Esophagus mucosa (tissue), 1 donor: ENCODE measurements at places on chromosomes 1 and 21. TPM values are rescaled to one million over a fixed set of nuclear protein-coding genes. Genes with fewer than 3 reads are reported as not detected.

Gene SASS6
- 2.9 TPM for total RNA-seq

Gene CD58
- 19.8 TPM for total RNA-seq

Gene CATSPERE
- total RNA-seq = 0.64 TPM

Gene CRNN
- 1,110 TPM for total RNA-seq

Gene TTC22
- 113 TPM for total RNA-seq

Gene OR2L2
- not detected for total RNA-seq

GRCh38 chr1:228084325-228084724 is 1.8 kb downstream of the ARF1 start:
- peak; percentile 20 for ATAC-seq

GRCh38 chr1:86992861-86993260 is 78.4 kb downstream of the HS2ST1 start:
- ATAC-seq = no peak

- peak; percentile 67 for ATAC-seq
Observed at GRCh38 chr1:34794001-34794789, 1.4 kb downstream of the GJA4 start.

DNA sequence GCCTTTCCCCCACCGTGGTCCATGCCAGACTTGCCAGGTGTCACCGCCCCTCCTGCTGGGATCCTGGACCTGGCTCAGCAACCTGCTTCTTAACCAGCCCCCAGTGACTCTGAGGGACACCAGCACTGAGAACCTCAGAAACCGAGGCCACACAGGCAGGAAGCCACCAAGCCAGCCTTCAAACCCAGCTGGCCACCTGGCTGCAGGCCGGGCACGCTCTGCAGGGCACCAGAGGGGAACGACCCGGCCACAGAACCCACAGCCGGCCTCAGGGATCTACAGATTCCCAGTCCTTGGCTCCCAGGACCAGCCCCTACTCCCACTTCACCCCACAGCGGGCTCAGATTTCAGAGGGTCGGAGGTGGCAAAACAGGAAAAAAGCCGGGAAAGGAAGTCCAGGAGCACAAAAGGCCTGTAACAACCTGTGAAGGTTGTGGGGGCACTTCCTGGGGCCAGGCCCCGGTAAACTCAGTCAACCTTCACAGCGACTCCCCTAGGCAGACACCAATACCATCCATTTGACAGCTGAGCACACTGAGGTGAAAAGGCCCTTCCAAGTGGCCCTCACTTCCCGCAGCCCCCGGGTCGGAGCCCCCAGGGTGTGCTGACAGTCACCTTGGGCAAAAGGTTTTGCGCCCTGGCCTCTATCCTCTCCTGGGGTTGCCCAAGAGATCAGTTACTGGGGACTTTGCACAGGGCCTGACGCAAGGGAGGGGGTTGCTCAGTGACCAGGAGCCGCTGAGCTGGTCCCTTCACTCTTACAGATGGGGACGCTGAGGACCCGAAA is 14.1 kb downstream of the RUNX3 start:
- ATAC-seq = no peak

GRCh38 chr1:35558374-35559316 is 1.0 kb downstream of the NCDN start:
- ATAC-seq = no peak

GRCh38 chr1:5908461-5909375 is 83.5 kb downstream of the NPHP4 start:
- no peak for ATAC-seq

GRCh38 chr1:45348609-45348965 is 8.3 kb upstream of the MUTYH start:
- ATAC-seq = peak; percentile 36

DNA sequence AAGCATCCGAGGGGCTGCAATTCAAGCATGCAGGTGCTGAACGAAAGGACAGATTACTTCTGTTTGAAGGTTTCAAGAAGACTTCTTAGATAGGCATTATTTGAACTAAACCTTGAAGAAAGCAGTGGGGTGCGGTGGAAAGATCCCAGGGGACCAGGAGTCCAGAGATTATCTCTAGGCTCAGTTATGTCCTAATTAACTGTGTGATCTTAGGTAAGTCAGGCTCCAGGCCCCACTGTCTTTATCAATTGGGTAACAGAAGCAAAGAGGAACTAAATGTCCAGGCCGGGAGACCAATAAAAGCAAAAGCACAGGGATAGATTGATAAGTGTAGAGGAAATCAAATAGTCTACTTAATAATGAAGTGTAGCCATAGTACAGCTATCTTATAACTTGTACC is 72.9 kb upstream of the CDC42BPA start:
- ATAC-seq = no peak

- ATAC-seq = no peak
Observed at GRCh38 chr1:235006132-235006721, 122.4 kb downstream of the TOMM20 start.

GRCh38 chr1:37860346-37860666 is 914 bp upstream of the MTF1 start:
- no peak for ATAC-seq

- ATAC-seq = peak; percentile 61
Observed at GRCh38 chr1:193558491-193559028, 372.1 kb upstream of the B3GALT2 start.

- no peak for ATAC-seq
Observed at GRCh38 chr21:33115631-33116510, 45.9 kb downstream of the OLIG1 start.

- ATAC-seq = peak; percentile 49
Observed at GRCh38 chr1:26799479-26800142, 11.9 kb downstream of the PIGV start.

DNA sequence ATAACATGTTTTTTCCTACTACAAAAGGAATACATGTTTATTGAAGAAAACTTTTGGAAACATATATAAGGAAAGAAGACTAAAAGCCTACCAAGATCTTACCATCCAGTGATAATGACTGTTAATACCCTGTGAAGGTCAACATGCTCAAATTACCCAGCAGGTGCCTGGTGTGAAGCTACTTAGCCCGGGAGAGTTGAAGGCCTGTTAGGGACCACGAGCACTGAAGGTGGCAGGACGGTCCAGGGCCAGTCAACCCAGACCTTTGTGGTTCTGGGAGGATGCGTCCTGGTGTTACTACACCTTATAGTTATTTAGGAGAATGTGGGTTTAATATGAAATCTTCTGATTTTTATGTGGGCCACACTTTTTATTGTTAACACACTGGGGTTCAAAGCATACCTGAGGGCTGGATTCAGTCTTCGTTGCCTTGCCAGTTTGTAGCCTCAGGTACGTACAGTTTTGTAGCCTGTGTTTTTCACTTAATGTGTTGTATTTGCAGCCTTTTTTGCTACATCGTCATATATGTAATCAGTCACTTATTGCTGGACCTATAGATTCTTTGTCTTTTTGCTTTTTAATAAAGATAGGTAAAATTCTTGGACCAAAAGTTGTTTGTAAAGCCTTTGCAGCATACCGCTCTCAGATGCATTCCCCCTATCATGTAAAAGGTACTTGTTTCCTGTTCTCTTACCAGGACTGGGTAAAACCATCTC is 9.8 kb downstream of the ITSN1 start:
- ATAC-seq = no peak
